CD4-positive, CD25-positive, alpha-beta regulatory T cell (primary cell): ENCODE measurements at places on chromosomes 5 and 9. TPM values are rescaled to one million over a fixed set of nuclear protein-coding genes. Genes with fewer than 3 reads are reported as not detected.

- DNase-seq: peak; percentile 87
Measured at GRCh38 chr9:70413799-70414775, at the start of gene KLF9. TSS of gene KLF9 (minus strand) at chr9:70414657. CDS start at chr9:70413363, 1,294 bp downstream.

The PLAC8L1 gene
- total RNA-seq: 0.67 TPM

- peak; percentile 50 for DNase-seq
Measured at GRCh38 chr9:124880501-124880900, 18.6 kb downstream of the ARPC5L start.

DNA sequence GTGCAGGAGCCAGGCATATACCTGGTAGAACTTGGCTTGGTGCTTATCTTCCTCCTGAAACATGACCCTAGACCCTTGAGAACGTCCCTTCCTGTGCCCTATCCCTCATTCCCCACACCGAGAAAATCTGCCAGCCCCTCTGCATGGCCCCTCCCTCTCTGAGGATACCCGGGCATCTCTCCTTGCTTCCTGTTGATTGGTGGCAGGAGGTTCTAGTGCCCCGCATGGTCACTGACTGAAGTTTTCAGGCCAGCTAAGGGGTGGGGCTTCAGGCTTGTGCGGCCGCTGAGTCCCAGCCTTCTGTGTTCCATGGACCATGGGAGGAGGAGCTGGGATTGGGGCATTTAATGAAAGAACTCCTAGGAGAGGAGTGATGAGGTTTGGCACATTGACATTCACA, 22.8 kb downstream of the IGIP start:
- DNase-seq: no peak

DNA sequence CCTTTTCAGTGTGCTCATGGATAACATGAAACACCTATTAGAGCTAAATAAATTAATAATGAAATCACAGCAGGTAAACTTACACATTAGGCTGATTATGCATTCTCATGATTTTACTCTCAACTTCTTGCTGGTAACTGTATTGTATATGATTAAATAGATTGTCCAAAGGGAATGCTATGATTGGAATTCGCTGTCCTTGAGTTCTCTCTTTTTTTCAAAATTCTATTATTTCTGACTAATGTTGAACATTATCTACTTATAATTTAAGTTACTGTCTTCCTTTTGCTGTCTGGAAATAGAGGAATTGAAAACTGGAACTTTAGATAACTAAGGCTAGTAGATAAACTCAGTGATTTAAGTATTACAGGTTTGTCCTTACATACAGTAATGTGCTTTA, 13.1 kb downstream of the CENPH start:
- no peak for DNase-seq

- peak; percentile 35 for DNase-seq
Measured at GRCh38 chr9:93237540-93237939, 53.6 kb downstream of the WNK2 start.

DNA sequence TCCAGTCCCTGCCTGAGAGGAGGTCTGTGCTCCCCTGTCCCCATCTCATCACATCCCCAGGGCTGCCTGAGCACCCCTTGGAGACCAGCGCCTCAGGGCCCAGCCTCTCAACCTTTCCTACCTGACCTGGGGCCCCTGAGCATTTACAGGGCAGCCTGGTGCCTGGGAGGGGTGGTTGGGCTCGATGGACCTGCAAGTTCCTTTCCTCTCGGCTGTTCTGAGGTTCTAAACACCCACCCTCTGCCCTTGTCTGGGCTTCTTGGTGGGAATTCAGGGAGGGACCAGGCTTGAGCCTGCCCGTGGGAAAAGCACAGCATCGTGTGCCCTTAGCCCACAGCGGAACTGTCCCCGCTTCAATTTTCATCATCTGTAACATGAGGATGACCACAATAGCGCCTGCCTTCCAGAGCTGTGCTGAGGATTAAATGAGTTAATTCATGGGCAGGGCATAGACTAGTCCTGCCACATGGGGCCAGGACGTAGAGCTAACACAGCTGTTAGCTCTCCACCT, 91.0 kb upstream of the SH3PXD2B start:
- DNase-seq: no peak
